ENCODE measurements at places on chromosomes 11 and 22. TPM values are rescaled to one million over a fixed set of nuclear protein-coding genes. Genes with fewer than 3 reads are reported as not detected.

GRCh38 chr11:108432783-108433182 lies 34.5 kb downstream of the C11orf65 start:
- no peak for ATAC-seq

DNA sequence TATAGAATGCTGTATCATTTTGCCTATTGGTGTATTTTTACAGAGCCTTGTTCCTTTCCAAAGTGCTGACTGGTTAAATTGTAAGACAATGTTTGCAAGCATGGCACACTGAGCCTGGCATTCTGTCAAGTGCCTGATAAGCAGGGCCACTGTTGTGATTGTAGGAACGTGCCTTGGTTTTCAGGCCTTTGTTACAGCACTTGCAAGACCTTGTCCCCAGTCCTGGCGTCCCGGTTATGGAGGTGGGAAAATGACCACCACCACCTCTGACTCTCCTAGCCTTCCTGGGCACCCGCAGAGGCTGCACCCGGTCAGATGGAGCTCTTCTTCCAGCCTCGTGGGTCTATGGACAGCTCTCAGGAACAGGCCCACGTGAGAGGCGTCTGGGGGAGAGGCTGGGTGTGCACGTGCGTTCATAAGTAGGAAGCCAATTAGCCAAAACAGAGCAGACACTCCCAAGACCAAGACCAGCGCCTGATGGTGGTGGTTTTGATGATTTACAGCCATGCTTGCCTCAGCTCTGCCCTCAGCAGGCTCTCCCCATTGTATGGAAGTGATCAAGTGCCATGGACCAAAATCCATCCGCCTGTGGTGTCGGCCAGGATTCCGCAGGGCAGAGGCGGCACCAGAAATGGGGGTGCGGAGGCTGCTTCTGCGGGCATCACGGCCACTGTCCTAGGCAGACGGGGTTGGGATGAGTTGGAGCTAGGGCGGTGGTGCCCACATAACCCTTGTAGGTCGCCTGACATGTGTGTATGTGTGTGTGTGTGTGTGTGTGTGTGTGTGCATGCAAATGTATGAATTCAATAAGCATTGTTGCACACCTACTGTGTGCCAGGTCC lies 89.8 kb downstream of the RTL6 start:
- ATAC-seq: no peak

The MS4A6E gene
- total RNA-seq: not detected

The GAL gene
- total RNA-seq: 2.2 TPM

GRCh38 chr11:70204466-70204799 lies 1.3 kb downstream of the FADD start:
- peak; percentile 26 for ATAC-seq

DNA sequence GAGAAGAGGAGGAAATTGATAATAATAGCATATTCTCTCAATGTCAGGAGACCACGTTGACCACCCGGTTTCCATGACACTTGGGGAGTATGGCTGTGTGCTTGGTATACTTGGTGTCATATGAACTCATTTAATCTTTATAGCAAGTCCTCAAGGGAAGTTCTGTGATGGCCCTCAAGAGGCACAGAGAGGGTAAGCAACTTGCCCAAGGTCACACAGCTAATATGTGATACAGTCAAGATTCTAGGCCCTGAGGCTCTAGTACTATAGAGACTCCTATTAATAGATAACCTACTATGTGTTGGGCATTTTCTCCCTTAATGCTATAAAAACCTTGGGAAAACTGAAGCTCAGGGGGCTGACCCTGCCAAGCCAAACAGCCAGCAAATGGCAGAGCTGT lies 10.6 kb upstream of the CACNG2 start:
- no peak for ATAC-seq

DNA sequence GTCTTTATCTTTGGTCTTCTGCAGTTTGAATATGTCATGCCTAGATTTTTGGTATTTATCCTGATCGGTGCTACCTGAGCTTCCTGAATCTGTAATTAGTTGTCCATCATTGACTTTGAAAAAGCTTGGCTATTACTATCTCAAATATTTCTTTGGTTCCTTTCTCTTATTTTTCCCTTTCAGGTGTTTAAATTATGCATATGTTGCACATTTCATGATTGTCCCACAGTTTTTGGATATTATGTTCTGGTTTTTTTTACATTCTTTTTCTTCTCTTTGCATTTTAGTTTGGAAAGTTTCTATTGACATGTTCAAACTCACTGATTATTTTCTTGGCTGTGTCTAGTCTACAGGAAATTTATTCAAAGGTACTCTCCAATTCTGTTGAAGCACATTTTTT lies 840.3 kb upstream of the LRRC4C start:
- no peak for ATAC-seq

DNA sequence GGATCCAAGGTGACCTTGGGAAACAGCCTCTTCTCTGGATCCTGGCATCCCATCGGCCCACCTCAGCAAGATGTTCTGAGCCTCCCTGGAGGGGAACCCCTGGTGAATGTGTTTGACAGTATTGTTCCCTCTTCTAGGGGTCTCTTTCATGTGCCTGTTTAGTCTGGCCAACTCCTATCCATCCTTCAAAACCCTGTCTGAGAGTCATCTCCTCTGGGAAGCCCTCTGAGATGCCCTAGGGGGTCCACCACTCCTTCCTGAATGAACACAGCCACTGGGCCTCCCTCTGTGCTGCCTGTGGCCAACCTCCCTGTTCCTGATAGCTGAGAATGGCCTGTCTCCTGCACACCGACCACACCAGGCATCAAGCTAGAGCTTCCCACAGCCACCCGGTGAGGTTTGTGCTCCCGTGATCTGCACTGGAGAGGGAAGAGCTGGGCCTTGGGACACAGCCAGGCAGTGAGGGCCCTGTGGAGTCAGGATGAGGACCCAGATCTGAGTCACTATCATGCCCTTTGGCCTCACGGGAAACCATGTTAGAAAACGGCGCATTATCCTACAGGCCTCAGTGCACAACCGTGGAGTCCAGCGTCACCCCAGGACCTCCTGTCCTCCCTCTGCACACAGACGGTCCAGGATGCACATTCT lies 8.8 kb downstream of the WNT7B start:
- no peak for ATAC-seq

GRCh38 chr11:114232400-114233059 lies 63.7 kb upstream of the NNMT start:
- no peak for ATAC-seq

DNA sequence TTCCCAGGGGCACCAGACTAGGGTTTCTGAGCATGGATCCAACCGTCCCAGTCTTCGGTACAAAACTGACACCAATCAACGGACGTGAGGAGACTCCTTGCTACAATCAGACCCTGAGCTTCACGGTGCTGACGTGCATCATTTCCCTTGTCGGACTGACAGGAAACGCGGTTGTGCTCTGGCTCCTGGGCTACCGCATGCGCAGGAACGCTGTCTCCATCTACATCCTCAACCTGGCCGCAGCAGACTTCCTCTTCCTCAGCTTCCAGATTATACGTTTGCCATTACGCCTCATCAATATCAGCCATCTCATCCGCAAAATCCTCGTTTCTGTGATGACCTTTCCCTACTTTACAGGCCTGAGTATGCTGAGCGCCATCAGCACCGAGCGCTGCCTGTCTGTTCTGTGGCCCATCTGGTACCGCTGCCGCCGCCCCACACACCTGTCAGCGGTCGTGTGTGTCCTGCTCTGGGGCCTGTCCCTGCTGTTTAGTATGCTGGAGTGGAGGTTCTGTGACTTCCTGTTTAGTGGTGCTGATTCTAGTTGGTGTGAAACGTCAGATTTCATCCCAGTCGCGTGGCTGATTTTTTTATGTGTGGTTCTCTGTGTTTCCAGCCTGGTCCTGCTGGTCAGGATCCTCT lies 709 bp downstream of the MRGPRX4 start:
- no peak for ATAC-seq

GRCh38 chr11:10878408-10879214 lies 20.8 kb upstream of the ZBED5 start:
- ATAC-seq: no peak

The ART1 gene
- total RNA-seq: 0.45 TPM
